ENCODE measurements at places on chromosomes 4 and X. TPM values are rescaled to one million over a fixed set of nuclear protein-coding genes. Genes with fewer than 3 reads are reported as not detected.

GRCh38 chr4:168758351-168758876, 251.6 kb downstream of the CBR4 start:
- DNase-seq, result no peak

The AADAT gene
- not detected for polyA plus RNA-seq

The CLDN22 gene
- polyA plus RNA-seq, result not detected

DNA sequence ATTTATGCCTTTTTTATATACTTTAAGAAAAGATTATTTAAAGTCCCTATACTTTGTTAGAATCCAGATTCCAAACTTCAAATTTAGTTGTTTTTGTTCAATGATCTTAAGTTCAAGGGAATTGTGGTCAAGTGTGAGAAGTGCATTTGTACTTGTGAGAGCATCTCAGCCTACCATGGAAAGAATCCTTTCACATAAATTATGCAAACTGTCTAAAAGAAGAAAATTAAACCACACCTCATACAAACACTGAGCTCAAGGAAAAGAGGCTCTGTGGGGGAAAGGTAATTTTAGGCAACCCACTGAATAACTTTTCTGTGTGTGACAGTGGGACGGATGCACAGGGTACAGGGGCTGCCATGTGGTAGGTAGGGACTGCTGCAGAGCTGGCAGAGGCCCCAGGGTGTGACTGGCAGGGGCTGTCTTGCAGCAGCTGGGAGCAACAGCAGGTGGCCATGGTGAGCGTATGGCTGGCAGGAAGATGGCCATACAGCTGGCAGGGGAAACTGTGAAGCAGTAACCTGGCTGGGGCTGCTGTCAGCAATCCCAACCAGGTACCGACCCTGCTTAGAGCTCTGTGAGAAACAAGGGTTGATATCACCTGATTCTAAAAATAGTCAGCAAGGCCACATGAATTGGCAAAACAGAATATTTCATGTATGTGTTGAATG, 130.6 kb downstream of the UGT8 start:
- no peak for DNase-seq

The DIPK2B gene
- 0.07 TPM for polyA plus RNA-seq

DNA sequence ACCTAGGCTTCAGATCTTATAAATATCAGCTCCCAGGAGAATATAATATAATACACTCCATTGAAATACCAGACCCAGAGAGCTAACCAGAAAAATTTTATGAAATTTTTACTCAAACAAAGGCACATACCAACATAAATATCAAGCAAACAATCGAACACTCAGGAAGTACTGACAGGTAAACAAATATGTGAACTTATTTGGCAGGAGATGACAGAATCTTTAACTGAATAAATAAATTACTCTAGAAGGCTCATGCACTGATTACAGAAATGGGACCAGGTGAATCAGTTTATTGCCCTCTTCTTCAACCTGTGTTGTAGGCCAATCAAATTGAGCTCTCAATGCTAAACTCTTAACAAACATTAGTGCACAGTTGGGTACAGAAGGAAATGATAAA, 225.2 kb upstream of the PABPC4L start:
- no peak for DNase-seq

The LCORL gene
- polyA plus RNA-seq, result 9.1 TPM

DNA sequence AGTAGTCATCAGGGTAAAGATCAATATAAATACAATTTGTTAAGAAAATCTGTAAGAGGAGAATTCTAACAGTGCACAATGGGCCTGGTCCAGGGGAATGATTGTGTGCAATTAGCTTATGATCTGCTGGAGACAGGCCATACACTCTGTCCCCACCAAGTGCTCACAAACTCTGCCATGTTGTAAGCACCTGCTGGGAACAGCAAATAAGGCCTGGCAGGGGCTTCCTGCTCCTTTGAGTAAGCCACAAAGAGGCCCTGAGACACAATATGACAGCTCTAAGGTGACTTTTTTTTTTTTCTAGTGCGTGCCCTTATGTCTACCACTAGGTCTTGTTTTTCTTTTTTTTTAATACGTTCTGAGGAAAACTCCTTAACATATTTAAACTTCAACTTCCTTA, 866.3 kb upstream of the PCDH7 start:
- DNase-seq, result no peak

The KLHL4 gene
- 0.02 TPM for polyA plus RNA-seq

DNA sequence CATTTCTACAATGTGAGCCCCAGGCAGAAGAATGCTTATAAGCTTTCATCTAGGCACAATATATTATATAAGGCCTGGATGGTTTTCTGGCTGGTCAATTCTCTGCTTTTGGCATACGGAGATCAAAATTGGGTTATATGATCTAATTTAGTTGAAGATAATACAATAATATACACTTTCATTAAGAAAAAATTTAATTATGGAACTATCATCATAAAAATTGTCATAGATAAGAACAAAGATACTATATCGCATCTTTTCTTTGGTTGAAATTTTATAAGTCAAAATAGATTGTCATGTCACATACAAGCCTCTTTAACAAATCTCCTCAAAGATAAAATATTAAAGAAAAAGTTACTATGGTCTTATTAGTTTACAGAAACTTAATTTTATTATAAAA, 17.1 kb downstream of the DMD start:
- no peak for DNase-seq

DNA sequence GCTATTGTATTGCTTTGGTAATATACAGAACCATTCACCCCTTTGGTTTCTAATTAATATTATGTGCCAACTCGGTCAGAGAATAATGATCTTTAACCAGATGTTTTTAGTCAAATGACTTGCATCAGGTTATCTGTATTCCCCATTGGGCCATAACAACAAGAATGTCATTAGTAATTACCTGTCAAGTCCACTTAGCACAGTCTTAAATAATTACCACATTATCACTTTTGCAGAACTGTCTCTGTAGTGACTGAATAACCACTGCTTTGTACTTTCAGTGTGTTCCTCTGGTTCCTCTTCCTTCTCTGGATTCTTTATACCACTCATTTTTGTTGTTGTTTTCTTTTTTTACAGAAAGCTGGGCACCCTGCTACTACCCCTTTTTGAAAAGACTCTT, 257.7 kb upstream of the SPOCK3 start:
- no peak for DNase-seq

- DNase-seq, result no peak
Measured at GRCh38 chrX:13266641-13267345, 53.1 kb downstream of the ATXN3L start.

The RGN gene
- not detected for polyA plus RNA-seq

The FGFR3 gene
- polyA plus RNA-seq, result not detected

The IL21 gene
- not detected for polyA plus RNA-seq

The WNK3 gene
- polyA plus RNA-seq, result 0.21 TPM

The CPZ gene
- not detected for polyA plus RNA-seq

The TRAM1L1 gene
- polyA plus RNA-seq, result not detected

- no peak for DNase-seq
Measured at GRCh38 chr4:2341261-2341841, 77.1 kb downstream of the ZFYVE28 start.

The MBNL3 gene
- 38.5 TPM for polyA plus RNA-seq

DNA sequence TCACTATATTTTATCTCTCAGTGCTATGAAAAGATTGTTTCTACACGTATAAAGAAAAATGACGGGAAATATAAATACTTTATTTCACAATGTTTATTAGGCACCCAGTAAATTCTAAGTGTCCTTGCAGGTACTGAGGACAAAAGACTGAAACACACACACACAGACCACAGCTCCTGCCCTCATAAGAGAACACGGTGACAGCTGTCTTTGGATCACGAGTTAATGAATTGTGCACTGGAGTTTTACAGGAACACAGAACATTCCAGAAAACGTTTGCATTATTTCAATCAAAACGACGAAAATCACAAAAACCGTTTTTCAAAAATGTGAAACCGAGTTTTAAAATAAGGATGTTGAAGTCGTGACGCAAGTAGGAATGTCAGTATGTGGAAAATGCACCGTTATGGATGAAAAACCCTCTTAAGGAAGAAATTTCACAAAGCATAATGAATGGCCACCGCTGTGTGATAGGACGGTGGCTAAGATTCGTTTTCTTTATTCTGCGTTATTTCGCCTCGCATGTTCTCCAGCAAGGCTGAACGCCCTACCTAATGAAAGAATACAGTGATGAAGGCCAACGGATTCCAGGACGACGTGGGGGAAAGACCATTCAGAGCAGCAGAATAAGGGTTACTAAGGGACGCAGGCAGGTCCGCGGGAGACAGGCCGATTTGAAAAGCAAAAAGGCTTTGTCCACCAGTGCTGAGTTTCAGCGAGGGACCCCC, 24.2 kb downstream of the FAM156A start:
- DNase-seq, result no peak

The XG gene
- polyA plus RNA-seq, result not detected

DNA sequence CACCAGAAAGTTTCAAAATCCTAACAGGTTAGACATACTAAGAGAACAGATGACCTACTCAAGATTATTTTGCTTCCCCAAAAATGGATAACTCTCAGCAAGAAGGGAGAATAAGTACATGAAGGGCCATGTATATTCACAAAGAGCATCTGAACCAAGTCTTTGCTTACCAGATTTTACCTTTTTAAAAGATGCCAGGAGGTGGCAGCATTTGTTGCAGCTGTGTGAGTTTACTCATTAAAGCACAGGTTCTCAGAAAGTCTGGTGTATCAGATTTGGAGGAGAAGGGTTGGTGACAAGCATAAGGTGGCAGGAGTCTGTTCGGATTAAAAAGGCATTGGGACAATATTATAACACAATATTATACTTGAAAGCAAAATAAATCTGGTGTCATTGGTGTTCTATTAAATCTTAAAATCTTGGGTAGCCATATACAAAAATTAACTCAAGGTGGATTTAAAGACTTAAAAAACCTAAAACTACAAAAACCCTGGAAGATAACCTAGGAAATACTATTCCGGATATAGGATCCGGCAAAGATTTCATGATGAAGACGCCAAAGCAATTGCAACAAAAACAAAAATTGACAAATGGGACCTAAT, 51.3 kb upstream of the NFKB1 start:
- peak; percentile 73 for DNase-seq

The PRR32 gene
- not detected for polyA plus RNA-seq

The HMX1 gene
- polyA plus RNA-seq, result not detected

- DNase-seq, result no peak
Measured at GRCh38 chr4:152806501-152807125, 26.9 kb downstream of the ARFIP1 start.

The NEUROG2 gene
- polyA plus RNA-seq, result not detected

The PABPC5 gene
- not detected for polyA plus RNA-seq

DNA sequence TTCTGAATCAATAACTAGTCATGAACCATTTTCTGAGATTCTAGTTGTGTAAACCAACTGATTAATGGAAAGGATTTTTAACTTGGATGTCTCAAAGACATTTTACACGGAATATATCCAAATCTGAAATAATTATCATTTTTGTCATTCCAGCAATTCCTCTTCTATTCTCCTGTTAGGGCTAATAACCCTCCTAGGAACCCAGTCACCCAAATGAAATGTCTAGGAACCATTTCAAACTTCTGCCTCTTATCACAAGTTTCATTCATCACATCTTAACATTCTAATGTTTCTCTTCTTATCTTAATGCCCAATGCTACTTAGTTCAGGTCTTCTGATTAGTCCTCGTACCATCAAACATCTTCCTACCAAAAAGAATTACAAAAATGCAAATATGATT, 639.8 kb downstream of the DMD start:
- no peak for DNase-seq

The TACR3 gene
- polyA plus RNA-seq, result not detected

The RTL3 gene
- not detected for polyA plus RNA-seq

DNA sequence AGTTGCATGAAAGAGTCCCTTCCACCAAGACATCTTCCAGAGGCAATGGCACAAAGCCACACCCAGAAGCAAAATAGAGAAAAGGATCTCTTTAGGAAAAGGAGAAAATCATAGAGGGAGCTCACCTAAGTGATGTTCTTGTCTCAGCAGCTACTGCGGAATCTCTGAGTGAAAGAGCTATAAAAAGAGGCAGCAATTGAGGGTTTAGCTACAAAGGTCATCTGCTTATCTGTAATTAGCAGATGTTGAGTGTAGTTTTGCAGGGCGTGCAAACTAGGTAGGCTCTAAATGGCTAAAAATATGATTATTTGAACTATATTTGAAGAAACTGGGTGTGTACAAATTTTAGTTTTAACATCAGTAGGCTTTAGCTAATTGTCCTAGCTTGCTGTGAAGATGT, 276.0 kb downstream of the HS3ST1 start:
- DNase-seq, result no peak

DNA sequence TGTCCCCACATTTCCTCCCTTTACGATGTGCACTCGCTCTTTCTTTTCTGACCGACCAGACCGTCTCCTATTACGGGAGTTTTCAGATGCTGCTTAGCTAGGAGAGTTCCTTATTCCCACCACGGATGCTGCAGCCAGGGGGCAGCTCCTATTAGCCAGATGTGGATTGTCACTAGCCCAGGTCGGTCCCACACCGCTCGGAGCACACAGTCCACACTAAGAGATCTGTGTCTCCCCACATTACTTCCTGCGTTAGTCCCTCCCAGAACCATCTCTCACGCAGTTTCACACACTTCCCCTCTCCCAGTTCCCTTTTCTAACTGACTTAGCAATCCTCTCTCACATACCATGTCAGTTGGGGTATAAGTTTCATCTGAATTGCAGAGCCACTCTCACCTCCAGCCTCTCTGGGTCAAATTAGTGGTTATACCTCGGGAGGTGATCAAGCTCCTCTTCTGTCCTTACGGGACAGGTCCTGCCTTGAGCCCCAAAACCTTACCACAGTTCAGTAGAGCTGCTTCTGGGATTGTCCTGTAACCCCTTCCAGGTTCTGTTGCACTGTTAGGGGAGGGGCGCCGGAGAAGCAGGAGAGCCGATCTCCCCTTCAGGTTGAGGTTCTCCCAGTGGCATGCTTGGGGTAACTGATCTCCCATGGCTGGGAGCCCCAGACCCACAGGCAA, 28.2 kb downstream of the SULT1E1 start:
- peak; percentile 7 for DNase-seq

The BBS7 gene
- 8.1 TPM for polyA plus RNA-seq

- no peak for DNase-seq
Measured at GRCh38 chr4:24594887-24595286, 10.5 kb upstream of the DHX15 start.

The ADH1B gene
- polyA plus RNA-seq, result not detected

- no peak for DNase-seq
Measured at GRCh38 chr4:184265546-184266351, 48.1 kb upstream of the ENPP6 start.

DNA sequence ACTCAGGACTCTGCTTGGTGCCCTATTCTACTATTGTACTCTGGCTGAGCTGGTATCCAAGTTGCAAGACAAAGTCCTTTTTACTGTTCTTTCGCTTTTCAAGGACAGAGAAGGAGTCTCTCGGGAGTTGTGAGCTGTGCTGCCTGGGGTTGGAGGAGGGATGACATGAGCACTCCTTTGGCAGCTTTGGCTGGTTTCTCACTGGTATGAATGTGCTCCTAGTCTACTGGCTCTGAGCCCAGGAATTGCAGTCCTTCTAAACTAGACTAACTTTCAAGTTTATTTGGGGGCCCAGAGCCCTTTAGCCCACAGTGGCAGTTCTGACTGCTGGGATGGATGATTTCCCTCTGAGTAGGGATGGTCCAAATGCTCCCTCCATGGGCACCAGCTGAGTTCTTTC, 997.1 kb downstream of the RAB28 start:
- DNase-seq, result no peak

All from naive thymus-derived CD4-positive, alpha-beta T cell (primary cell).